Activated naive CD8-positive, alpha-beta T cell treated with anti-CD3 and anti-CD28 coated beads, Interleukin-2, amount 50 U/mL, for 16 hours (primary cell): ENCODE measurements at places on chromosomes 4 and X.

GRCh38 chr4:145061318-145061920 is 36.6 kb downstream of the ANAPC10 start:
- no peak for DNase-seq

GRCh38 chr4:51840781-51841180 is 2.2 kb upstream of the DCUN1D4 start:
- DNase-seq: no peak

DNA sequence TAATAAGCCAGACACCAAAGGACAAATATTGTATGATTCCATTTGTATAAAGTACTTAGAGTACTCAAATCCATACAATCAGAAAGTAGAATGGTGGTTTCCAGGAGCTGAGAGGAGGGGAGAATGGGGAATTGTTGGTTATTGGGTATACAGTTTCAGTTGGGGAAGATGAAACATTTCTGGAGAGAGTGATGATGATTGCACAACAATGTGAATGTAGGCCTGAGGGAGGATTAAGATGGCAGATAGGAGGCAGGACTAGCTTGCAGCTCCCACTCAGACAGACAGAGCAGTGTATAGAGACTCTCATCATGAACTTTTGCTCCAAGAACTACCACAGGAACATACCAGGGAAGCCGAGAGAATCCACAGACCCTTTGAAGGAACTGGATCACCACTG is 75.7 kb upstream of the PAK3 start:
- no peak for DNase-seq

DNA sequence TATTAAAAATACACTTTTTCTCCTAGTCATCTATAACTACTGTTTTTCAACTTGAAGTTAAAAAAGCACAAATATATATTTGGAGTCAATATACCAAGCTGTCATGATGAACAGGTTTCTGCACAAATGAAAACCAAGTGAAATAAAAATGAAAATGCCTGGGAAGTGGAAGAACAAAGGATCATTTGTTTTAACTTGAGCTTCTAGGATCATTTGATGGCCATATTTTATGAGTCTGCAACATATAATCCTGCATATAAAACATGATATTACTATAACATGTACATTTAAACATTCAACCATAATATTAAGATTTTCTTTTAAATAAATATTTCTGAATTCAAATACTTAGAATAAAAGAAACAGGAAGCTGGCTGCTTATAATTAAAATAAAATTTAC is 8.5 kb upstream of the ARHGEF38 start:
- DNase-seq: no peak

DNA sequence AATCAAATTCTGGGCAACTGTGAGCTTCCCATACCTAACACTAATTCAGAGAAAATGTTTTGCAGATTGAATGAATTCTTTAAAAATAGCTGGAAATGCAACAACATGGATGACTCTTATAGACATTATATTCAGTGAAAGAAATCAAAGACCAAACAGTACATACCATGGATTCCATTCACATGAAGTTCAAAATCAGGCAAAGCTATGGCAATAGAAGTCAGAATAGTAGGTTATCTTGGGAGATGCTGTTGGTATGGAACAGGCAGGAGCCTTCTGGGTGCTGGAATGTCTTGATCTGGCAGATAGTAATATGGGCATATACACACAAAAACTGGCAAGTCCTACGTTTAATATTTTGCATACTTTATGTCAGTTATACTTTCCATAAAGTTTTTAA is 25.5 kb upstream of the CBLL2 start:
- DNase-seq: no peak

DNA sequence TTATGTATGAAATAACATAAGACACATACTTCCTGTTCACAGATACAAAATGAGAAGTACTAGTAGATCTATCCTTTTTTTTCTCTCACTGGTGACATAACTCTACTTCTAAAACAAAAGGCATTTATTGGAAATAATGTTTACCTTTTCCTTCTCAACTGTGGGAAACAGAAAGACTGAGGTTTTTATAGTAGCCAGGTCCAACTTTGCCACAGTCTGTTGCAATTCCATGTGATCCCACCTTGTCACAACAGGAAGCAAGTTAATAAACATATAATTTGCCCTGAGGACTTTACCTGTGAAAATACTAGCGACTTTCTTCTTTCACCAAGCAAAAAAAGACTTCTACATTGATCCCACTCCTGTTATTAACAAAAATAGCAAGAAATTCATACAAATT is 475.8 kb downstream of the PDGFC start:
- no peak for DNase-seq

DNA sequence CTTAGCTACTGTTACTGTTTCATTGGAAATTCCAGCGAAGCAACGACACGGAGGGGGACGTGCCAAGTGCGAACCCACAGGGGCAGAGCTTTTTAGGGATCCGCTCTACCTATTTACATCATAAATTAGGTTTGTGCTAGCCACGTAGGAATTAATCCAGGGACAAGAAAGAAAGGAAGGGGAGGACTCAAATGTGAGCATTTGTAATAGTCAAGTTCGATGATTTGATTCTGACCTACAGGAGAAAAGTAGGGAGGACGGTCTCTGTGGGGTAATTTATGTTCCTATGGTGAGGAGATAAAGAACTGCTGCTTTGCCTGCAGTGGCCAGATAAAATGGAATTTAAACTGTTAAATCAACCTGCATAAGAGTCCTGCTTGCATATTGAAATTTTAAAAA is 1.7 kb downstream of the INTS6L start:
- DNase-seq: no peak

DNA sequence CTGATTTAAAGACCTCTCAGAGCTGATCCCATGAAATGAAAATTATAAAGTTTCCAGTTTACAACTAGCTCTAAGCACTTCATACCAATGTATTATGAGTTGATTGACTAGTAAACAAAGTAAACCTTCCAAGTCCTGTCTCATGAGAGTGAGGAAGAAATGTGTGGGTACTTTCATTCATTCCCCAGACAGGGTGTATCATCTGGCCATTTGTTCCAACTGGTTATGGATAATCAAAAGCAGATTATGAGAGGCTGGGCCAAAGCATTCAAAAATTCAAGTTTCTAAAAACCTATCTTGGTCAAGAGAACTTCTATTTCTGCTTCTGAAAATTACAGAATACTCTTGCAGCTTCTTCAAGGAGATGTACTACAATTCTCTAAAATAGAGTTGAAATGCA is 193.3 kb upstream of the RASGEF1B start:
- DNase-seq: no peak

DNA sequence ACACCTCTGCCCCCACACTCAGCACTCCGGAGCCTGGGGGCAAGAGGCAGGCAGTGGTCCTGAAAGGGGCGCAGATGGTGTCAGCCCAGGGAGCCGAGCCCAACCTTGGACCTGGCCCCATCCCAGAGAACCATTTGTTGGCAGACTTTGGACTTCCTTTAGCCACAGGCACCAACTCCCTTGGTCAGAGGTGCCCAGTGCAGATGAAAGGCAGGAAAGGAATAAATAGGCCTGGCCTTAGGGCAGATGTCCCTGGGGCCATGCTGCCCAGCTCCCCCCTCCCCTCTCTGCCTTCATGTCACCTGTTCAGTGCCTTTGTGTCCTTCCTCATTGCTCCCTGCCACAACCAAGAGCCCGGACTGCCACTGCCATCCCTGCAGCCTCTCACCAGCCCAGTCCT is 52.8 kb downstream of the SEL1L3 start:
- DNase-seq: no peak

DNA sequence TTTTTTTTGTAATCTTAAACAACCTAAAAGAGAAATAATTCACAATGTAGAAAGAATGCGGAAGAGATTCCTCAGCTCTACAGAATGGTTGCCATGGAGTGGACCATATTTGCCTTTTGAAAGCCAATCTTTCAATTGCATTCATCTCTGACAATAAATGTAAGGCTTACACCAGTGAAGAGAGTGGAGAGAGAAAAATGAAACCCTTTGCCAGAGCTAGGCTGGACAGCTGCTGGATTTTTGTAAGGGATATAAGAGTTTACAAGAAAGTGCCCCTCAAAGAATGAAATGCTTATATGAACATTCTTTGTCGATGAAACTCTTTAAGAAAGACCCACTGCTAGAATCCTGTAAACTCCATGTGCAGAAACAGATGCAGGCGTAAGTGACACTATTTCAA is 66.0 kb upstream of the FAT1 start:
- DNase-seq: no peak

- no peak for DNase-seq
Measured at GRCh38 chrX:70030301-70030767, 19.4 kb downstream of the AWAT2 start.

DNA sequence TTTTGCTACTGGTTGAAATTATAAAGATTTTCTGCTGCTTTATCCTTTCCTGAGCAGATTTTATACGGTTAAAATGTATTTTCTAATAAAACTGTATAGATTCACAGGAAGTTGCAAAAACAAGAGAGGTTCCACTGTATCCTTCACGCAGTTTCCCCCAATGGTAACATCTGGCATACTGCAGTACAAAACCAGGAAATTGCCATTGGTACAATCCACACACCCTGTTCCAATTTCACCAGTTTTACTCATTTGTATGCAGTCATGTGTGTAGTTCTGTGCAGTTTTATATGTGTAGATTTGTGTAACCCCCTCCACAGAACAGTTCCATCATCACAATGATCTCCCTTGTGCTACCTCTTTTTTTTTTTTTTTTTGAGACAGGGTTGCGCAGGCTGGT is 20.0 kb downstream of the DDX3X start:
- no peak for DNase-seq

DNA sequence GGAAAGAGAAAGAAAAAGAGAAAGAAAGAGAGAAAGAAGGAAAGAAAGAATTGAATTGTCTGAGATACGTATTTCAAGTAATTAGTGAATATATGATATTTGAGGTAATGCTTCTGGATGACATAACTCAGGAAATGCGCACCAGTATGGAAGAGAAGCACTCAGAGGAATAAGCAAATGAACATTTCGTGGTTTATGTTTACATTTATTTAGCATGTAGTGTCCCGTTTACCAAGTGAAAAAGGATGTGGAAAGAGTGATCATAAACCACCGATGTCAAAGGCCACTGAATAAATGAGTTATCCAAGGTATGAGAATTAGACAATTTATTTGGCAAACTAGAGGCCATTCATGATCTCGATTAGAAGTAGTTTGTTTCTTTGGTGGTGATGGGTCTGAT is 200.4 kb downstream of the ARAP2 start:
- DNase-seq: no peak

DNA sequence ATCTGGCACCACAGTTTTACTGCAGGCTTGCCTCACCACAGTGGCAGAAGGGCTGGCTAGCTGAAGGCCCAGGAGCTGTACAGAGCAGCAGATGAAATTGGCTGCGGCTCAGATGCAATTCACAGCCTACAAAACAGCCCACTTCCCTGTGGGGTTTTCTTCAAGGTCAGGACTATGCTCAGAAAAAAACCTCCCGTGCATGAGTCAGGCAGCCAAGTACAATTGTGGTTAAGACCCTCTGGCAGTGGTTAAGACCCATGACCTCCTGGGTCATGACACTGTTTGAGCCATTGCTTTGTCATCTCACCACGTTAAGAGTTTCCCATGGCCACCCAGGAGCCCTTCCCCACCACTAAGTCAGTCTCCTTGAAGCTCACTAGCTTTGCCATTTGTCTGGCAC is 276.3 kb downstream of the HNRNPD start:
- no peak for DNase-seq

DNA sequence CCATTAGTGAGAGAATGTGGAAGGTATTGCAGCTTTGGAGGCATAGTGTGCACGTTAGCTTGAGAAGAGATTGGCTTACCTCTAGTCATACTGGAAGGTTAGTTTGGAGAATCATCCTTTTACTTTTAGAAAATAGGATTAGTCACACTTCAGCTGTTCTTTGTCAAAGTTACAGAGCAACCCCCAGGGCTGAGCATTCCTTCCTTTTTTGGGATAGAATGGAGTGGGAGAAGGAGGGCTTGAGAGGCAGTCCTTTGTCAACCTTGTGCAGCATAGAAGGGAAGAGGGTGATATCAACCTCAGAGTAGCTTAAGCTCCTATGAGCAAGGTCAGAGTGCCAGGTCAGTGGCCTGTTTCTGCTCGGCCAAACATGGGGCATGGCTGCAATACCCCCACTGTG is 8.6 kb upstream of the MBNL3 start:
- DNase-seq: no peak

DNA sequence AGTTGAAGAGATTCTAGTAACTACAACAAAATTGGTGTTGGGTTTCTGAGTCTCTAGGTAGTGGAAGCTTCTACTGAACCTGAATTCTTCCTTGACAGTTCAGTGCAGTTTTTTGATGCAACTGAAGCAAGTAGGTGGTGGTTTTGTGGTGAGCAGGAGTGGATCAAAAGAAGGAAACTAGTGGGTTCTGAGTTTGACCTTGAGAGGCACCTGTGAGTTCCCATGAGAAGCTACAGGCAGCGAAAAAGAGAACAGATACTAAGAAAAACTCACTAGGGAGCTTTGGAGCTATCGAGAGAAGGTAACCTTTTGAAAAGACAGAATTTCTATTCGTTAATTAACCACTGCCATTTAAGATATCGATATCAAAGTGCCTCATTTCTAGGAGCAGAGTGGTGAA is 145.2 kb downstream of the PDHA2 start:
- DNase-seq: no peak

- no peak for DNase-seq
Measured at GRCh38 chr4:105637408-105638176, 70.9 kb downstream of the INTS12 start.

DNA sequence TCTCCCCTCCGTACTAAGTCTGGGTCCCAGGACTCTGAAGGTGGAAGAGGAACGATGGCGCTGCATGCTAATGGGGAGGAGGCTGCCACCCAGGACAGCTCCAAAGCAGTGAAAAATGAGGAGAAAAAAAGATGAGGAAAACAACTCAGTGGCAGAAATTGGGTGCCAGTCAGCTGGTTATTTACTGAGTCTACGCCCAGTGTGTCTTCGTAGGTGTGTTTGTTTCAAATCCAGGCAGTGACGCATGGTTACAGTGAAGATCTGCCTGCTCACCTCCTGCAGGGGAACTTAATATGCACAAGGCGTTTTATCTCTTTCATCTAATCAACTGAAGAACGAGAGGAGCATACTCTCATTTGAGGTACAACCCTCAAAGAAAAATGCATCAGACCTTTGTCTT is 70.9 kb upstream of the FBXW7 start:
- no peak for DNase-seq

- DNase-seq: no peak
Measured at GRCh38 chr4:22238742-22239141, 277.1 kb downstream of the ADGRA3 start.

- no peak for DNase-seq
Measured at GRCh38 chr4:61440321-61440720, 240.2 kb downstream of the ADGRL3 start.

DNA sequence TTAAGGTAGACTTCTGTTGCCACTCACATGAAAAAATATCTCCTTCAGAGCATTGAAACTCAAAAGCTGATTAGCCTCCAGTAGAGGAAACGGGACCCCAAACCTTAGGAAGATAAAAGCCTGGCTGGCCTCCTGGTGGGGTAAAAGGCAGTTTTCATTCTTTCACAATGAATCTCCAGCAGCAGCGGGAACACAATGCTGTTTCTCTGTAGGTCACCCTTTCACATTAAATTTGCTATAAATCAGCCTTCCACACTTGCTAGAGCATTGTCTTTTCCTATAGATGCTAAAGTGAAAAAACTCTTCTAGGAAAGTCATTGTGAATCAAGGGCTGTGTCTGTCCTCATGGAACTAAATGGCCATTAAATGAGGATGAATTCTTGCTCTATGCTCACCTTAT is 207.3 kb upstream of the MAGEB2 start:
- DNase-seq: no peak

GRCh38 chrX:34270434-34270833 is 138.3 kb upstream of the FAM47A start:
- DNase-seq: no peak

GRCh38 chrX:35728481-35728880 is 69.7 kb upstream of the MAGEB16 start:
- DNase-seq: no peak

GRCh38 chrX:116409219-116409618 is 27.2 kb upstream of the SLC6A14 start:
- no peak for DNase-seq
